ENCODE measurements at places on chromosomes 1 and 21.

- no peak for DNase-seq
These were observed 7.1 kb upstream of the SORT1 start for GRCh38 chr1:109404838-109405237.

- no peak for DNase-seq
These were observed 16.1 kb downstream of the USP1 start for GRCh38 chr1:62452951-62453350.

- peak; percentile 89 for DNase-seq
These were observed 167.2 kb upstream of the HMCN1 start for GRCh38 chr1:185566995-185567394.

DNA sequence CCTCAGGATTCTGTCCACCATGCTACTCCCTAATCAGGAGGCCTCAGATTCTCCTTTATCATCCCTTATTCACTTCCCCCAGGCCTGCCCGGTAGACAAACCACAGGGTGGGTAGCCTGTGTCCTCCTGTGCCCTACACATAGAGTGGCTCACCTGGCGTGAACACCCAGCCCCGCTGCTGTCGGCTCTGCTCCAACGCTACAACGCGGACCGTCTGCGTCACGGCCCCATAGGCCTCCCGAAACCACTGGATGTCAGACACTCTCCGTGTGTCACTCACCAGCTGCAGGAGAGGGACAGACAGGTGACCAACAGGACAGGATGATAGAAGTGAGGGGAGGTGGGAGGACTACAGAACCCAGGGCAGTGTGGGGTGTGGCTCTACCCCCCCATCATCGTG is 10.3 kb downstream of the PMVK start:
- DNase-seq = no peak

DNA sequence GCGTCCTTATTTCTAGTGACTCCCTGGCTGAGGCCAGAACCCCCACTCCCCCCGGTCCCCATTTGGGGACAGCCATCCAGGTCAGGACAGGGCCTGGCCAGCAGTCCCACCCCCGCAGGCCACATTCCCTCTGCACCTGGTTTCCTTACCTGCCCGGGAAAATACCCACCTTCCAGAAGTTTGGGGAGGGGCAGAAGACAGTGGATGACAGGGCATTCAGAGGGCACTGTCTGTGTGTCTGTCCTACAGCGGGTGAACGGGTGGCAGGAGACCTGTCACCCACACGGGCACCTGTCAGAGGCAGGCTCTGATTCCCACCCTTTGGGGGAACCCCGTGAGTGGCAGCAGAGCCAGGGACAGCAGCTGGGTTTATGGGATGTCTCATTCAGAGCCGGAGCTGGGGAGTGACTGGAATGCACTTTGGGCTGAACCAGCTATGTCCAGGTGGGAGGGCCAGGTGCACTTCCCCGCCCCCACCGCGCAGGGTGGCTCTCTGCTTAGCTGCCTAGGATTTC is 2.0 kb downstream of the ARHGEF16 start:
- DNase-seq = no peak

DNA sequence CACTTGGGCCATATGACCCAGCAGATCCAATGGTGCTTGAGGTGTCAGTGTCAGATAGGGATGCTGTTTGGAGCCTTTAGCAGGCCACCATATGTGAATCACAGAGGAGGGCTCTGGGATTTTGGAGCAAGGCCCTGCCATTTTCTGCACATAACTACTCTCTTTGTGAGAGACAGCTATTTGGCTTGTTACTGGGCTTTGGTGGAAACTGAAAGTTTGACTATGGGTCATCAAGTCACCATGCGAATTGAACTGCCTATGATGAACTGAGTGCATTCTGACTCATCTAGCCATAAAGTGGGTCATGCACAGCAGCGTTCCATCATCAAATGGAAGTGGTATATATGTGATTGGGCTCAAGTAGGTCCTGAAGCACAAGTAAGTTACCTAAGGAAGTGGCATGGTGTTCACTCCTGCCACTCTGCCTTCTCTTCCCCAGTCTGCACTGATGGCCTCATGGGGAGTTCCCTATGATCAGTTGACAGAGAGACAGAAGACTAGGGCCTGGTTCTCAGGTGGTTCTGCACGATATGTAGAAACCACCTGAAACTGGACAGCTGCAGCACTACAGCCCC is 447.3 kb downstream of the AGBL4 start:
- no peak for DNase-seq

GRCh38 chr1:179151908-179152682 is 70.2 kb downstream of the TOR3A start:
- no peak for DNase-seq

DNA sequence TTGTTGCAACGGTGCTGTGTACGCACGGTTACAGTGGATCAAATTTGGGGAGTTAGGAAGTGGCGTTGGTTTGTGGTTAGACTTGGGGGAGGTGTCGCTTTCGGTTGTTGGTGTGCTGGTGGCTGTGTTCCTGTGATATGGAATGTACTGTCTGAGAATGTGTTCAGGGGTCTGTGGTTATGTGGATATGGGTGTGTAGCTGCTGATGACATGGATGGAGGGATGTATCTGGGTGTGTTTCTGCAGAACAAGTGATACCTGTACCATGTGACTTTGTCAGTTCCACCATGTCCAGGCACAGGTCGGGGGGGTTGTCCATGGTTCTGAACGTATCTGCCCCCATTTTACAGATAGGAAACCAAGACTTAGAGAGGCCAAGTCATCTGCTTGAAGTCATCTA is 22.7 kb downstream of the PAX7 start:
- no peak for DNase-seq

GRCh38 chr1:9904596-9904995 is 5.5 kb downstream of the CTNNBIP1 start:
- DNase-seq = no peak

DNA sequence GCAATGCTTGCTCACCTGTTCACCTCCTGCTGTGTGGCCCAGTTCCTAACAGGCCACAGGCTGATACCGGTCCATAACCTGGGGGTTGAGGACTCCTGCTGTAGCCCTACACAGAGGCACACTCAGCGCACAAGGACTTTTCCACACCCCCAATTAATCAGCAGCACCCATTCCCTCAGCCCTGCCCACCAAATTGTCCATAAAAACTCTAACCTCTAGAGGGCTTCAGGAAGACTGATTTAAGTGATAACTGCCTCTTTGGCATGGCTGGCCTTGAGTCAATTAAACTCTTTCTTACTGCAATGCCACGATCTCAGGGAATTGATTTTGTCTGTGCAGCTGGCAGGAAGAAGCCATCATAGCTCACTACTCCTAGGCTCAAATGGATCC is 71.3 kb upstream of the MUTYH start:
- DNase-seq = no peak

DNA sequence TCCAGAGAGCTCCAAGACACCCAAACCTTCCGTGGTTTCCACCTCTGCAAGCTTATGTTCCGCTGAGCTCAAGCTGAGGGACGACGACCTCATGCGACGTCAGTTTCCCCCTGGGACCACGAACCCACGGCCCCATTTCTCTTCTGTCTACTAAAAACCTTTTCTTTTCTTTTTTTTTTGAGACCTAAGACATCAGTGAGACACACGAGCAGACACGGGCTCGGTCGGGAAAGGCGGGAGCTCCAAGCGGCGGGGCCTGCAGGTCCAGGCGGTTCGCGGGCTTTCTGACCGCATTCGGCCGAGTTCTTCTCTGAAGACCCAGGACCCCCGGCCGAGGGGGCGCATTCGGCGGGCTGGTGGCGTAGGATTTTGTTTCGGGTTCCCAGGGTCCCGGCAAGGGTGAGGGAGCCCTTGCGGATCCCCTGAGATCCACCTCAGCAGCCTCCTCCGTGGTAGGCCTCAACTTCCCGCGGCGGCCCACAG is 402 bp downstream of the C21orf58 start:
- DNase-seq = no peak

GRCh38 chr21:37374027-37374426 is 7.5 kb downstream of the DYRK1A start:
- DNase-seq = no peak

DNA sequence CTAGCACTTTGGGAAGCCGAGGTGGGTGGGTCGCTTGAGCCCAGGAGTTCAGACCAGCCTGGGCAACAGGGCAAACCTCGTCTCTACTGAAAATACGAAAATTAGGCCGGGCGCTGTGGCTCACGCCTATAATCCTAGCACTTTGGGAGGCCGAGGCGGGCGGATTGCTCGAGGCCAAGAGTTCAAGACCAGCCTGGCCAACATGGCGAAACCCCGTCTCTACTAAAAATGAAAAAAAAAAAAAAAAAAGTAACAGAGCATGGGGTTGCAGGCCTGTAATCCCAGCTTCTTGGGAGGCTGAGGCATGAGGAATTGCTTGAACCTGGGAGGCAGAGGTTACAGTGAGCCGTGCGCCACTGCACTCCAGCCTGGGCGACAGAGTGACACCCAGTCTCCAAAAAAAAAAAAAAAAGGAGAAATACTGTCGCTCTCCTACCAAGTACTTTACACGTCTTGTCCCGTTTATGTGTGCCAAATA is 724 bp upstream of the NEK2 start:
- DNase-seq = no peak

GRCh38 chr1:215439549-215439948 is 127.6 kb upstream of the KCTD3 start:
- DNase-seq = no peak

DNA sequence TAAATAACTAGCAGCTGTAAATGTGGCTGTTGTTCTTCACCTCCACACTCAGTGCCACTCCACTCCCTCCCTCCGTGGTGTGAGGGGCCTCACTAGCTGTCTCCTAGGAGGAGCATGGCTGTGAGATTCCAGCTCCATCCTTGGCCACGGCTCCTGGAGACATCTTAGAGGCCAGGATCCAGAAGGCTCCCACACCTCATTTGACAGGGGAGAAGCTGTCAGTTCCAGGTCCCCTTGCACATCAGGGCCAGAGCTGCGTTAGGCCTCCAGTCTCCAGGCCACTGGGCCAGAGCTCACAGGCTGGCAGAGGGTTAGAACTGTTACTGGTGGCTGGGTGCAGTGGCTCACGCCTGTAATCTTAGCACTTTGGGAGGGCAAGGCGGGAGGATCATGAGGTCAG is 15.0 kb downstream of the PCSK9 start:
- no peak for DNase-seq

GRCh38 chr1:31239653-31240241 is at the start of gene NKAIN1:
Gene NKAIN1 (minus strand): TSS chr1:31239887. CDS start chr1:31239547, 340 bp downstream.
- DNase-seq = no peak

GRCh38 chr1:93463960-93464359 is 16.0 kb downstream of the FNBP1L start:
- DNase-seq = no peak

- DNase-seq = no peak
These were observed 101.1 kb downstream of the ADARB1 start for GRCh38 chr21:45175326-45176095.

DNA sequence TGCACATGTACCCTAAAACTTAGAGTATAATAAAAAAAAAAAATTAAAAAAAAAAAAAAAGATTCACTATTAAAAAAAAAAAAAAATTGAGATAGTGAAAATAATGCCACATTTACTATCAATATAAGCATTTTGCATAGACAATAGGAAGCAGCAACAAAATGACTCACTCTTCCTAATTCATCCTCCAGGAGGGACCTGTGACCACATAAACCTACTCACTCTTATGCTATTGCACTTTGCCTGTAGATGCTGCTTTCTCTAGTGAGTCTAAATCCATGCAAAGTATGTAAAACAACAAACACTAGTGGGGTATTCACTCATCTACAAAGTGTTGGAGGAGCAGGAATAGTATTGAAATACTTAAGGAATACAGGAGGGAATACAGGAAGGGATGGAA is 2.9 kb downstream of the OR10J5 start:
- peak; percentile 34 for DNase-seq

GRCh38 chr1:69139007-69139406 is 428.7 kb upstream of the LRRC7 start:
- DNase-seq = no peak

DNA sequence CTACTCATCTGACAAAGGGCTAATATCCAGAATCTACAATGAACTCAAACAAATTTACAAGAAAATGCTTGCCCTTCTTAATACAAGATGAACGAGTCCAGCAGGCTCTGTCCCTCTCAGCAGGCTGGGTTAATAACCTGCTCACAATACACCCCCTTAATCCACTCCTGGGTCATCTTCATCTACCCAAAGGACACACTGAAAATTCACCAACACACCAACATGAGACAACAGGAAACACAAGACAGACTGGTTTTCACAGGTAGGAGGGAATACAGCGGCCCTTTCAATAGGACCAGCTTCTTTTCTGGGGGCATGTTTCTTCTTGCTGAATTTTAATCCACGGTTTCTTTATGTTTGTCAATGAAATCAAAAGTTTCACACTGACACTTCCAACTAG is 44.6 kb downstream of the SUSD4 start:
- DNase-seq = peak; percentile 33

- DNase-seq = no peak
These were observed 30.0 kb downstream of the SOX13 start for GRCh38 chr1:204102739-204103430.

DNA sequence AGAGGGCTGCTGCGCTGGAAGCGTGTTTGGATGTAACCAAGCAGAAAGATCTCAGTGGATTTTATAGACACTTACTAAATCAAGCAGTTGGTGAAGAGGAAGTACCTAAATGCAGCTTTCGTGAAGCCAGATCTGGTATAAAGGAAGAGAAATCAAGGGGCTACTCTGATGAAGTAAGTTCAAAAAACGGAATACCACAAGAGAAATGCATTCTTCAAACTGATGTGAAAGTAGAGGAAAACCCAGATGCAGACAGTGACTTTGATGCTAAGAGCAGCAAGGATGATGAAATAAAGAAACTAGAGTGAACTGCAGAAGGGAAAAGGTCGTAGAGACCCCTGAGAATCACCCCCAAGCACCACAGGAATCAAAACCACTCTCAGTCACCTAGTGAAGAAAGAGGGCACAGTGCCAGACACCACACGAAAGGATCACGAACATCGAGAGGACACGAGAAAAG is 40.8 kb upstream of the NEXN start:
- no peak for DNase-seq

Data from foreskin keratinocyte (primary cell).